ENCODE measurements at places on chromosomes 11 and 22.
A peak's percentile ranks its signal among the peaks of the same experiment; 100 is the strongest.

GRCh38 chr11:134361661-134362060 lies 29.9 kb downstream of the GLB1L2 start:
- DNase-seq = no peak

DNA sequence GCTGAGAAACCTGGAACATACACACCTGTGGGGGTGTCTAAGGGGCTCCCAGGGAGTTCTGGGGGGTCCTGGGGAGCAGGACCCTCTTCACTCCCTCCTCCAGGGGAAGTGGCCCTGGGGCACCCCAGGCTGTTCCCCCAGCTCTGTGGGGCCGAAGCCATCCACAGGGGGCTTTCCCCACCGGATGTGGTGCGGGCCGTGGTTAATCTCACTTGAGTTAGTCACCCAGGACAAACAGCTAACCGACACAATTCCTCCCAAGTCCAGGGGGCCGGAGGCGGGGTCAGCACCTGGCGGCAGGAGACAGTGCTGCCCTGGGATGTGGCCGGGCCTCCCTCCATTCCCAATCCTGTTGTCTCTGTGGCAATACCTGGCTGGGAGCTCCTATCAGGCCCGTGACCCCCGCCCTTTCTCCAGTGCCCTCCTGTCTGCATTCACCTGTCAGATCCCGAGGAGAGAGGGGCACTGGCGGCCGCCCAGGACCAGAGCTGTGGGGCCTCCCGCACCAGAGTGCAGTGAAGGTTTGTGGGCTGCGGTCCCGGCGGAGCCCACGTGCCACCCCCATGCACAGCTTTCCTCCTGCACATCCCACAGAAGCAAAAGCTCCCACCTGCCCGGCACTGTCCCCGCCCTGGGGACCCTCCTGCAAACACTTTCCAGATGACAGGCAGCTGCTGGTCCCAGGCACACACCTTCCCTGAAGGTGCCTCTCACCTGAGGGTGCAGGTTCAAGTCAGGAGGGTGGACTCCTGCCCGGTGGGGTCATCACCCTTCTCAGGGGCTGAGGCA lies 5.2 kb upstream of the MUC5AC start:
- no peak for DNase-seq

DNA sequence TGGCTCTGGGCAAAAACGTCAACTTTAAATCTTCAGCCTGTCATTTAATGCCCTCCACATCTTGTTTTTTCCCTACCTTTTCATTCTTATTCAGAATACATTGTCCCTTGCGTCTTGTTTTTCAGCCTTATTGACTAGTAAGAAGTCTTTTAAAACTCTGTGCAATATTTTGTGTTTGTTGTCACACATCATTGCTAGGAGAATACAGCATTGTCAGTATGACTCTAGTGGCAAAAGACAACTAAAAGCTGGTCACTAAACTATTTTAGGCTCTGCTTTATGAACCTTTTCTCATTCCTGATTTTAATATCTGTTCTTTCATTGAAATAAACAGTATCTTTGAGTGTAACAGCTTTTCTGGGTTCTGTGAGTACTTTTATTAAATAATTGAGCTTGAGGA lies 447.8 kb upstream of the CCDC179 start:
- no peak for DNase-seq

GRCh38 chr22:19706661-19707151 lies 7.6 kb upstream of the SEPTIN5 start:
- DNase-seq = no peak

DNA sequence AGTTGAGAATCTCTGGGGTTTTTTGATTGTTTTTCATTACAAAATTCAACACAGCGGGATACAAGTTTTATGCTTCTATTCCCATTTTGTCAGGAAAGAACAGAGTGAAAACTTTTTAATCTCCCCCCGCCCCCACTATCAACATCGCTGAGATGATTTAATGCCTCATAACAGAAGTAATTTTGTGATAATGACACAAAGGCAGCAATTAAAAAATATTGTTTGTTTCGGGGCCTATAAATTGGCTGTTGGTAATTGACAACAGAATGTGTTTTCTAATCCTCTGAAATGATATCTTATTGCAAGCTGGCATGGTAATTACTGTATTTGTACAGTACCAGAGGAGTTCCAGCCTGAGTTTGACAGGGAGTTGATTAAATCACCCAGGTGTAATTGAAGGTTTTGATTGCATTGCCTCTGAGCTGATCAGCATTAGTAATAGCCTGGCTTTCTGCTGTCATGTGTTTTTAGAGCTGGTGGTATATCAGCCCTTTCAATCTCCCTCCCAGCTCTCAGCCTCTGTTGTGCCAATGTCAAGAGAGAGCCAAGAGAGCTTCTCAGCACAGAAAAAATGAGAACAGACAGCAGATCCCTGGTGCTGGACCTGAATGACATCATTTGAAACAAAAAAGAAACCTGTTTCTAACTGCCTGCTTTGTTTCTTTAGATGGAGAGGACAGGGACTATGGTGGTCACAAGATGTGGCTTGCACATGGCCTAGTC lies 265.1 kb downstream of the FAM76B start:
- peak; percentile 32 for DNase-seq

GRCh38 chr11:46378811-46379481 lies 2.5 kb upstream of the MDK start:
- DNase-seq = peak; percentile 46

- DNase-seq = no peak
Observed at GRCh38 chr11:1854132-1854948, 1.5 kb downstream of the LSP1 start.

GRCh38 chr22:23893121-23893944 lies 850 bp upstream of the MIF start:
- DNase-seq = no peak

Data from retina (tissue), 1 donor.